Endothelial cell of coronary artery (primary cell): ENCODE measurements at places on chromosomes 11 and 22. TPM values are rescaled to one million over a fixed set of nuclear protein-coding genes. Genes with fewer than 3 reads are reported as not detected.

The SNX15 gene
- 11.2 and 14.8 TPM in 2 replicates for total RNA-seq

The RIBC2 gene
- 0.28 and 0.72 TPM in 2 replicates for total RNA-seq

The GLB1L3 gene
- not detected in 2 replicates for total RNA-seq

The PLEKHA7 gene
- total RNA-seq: 0.45 and 1.0 TPM in 2 replicates

The CAPN5 gene
- 9.6 and 15.7 TPM in 2 replicates for total RNA-seq

The RFPL3 gene
- total RNA-seq: not detected in 2 replicates

The TBX1 gene
- total RNA-seq: 6.5 and 13.4 TPM in 2 replicates

The C22orf23 gene
- total RNA-seq: 0.19 and 0.27 TPM in 2 replicates

The MEI1 gene
- 0.56 and 0.81 TPM in 2 replicates for total RNA-seq

The PTGDR2 gene
- under 0.01 TPM in 1 of 2 replicates, not detected in the other for total RNA-seq

The CDPF1 gene
- 6.1 and 9.1 TPM in 2 replicates for total RNA-seq

The HSPA8 gene
- 3,022 and 3,088 TPM in 2 replicates for total RNA-seq
